ENCODE measurements at places on chromosomes 5 and 9. TPM values are rescaled to one million over a fixed set of nuclear protein-coding genes. Genes with fewer than 3 reads are reported as not detected.

- no peak for DNase-seq
Observed at GRCh38 chr5:131224387-131225201, 39.3 kb upstream of the CDC42SE2 start.

GRCh38 chr5:139022528-139022927, 147.4 kb upstream of the LRRTM2 start:
- no peak for DNase-seq

- no peak for DNase-seq
Observed at GRCh38 chr5:105789246-105789645, 1881.5 kb downstream of the EFNA5 start.

The DMGDH gene
- polyA plus RNA-seq, result 27.2 TPM

DNA sequence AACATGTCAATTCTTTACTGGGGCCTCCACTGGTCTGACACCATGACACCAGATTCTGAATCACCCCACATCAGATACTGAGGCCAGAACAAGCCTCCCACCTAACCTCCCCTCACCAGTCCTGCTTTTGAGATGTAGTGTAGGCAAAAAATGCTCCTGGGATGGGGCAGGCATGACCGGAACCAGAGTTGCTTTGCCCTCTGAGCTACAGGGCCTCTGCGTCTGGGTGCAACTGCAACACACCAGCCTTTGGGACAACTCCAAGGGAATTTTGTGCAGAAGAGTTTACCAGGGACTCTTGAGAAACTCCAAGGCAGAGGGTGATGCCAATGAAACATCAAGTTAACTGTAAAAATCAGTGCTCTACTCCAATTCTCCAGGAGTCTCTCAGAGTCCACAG, 79.4 kb downstream of the SIL1 start:
- DNase-seq, result no peak

The DDX4 gene
- polyA plus RNA-seq, result not detected

GRCh38 chr9:617445-618085, 223.9 kb upstream of the DMRT1 start:
- DNase-seq, result no peak

DNA sequence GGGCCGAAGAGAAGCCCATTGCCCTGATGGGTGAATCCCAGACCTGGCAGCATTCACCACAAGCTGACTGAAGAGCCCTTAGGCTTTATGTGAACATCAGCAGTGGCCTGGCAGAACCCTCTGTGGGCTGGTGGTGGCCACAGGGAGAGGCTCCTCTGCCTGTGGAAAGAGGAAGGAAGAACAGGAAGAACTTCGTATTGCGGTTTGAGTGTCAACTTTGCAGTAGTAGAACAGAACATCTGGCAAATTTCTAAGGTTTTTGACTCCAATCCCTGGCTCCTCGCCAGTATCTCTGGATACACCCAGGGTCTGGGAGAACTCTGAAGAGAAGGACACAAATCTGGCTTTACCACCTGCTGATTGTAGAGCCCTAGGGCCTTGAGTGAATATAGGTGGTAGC, 356.4 kb upstream of the GRAMD2B start:
- DNase-seq, result no peak

- DNase-seq, result peak; percentile 89
Observed at GRCh38 chr9:128702445-128702948, at the start of gene PKN3. Gene PKN3, plus strand, starts transcription at chr9:128702503. Its CDS starts 413 bp downstream, at chr9:128702916.

DNA sequence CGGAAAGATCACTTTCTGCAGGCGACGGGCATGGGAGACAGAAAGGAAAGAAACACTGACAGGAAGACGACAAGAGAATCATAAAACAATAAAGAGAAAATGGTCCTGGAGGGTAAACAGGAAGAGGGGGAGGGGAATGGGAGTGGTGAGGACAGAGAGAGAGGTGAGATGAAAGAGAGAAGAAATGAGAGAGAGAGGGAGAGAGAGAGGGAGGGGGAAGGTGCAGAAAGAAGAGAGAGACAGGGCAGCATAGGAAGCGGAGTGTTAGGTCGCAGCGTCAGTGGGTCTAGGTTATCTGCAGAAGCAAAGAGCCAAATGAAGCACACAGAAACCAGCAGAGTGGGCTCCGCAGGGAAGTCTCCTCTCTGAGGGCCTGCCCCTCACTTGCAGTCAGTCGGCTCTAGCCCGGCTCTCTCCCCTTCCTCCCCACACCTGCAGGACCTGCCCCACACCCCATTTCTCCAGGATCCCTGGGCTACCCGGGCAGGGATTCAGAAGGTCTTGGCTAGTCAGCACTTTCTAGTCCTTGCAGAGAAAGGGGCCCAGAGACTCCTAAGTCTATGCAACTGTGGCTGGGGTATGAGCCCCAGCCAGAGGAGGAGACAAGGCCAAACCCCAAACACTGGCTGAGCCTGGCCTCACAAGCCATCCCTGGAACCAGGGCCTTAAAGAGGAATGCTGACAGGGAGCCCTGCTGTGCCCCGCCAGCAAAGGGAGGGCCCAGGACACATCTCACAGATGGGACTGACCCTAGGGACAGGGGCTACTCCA, 29.7 kb upstream of the MEIKIN start:
- DNase-seq, result no peak

DNA sequence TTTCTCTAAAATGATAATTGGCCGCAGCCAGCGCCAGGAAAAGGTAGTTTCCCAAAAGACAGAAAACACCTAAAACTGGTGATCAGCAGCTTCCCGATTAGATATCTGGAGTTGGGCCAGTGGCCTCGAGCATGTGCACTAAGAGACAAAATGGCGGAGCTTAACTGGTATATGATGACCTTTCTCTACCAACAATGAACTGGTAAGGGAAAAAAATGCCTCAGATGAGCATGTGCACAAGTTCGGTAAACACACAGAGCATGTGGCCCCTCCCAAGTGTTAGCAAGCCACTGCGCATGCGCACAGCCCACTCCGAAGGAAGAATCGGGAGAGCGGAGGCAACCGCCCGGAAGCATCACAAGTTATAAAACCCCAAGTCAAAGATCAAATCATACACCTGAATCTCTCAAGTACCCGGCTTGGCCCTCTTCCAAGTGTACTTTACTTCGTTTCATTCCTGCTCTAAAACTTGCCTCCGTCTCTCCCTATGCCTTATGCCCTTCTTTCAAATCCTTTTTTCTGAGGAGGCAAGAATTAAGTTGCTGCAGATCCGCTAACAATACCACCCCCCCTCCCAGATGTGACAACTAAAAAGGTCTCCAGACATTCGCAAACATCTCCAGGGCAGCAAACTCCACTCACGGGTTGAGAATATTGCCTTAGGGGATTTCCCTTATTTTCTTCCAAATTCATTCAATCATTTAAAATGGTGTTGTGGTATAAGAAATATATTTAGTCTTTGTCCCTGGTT, 15.0 kb upstream of the PTBP3 start:
- peak; percentile 48 for DNase-seq

DNA sequence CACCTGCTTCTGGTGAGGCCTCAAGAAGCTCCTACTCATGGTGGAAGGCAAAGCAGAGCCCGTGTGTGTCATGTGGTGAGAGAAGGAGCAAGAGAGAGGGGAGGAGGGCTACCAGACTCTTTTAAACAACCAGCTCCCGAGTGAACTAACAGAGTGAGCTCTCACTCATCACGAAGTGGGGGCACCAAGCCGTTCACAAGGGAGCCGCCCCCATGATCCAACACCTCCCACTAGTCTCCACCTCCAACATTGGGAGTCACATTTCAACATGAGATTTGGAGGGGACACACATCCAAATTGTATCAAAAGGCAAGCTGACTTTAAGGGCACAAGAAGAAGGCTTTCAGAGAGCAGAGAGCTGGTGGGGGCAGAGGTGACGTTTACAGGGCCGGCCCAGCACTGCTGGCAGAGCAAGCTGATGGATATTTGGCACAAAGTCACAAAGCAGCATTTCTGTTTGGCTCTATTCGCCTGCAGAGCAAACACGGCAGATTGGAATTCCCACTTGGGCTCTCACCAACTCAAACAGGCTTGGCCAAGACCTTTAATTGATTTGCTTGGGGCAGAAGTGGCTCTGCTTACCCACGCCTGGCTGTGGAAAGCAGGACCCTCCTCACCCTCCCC, 20.0 kb downstream of the PITX1 start:
- DNase-seq, result no peak

DNA sequence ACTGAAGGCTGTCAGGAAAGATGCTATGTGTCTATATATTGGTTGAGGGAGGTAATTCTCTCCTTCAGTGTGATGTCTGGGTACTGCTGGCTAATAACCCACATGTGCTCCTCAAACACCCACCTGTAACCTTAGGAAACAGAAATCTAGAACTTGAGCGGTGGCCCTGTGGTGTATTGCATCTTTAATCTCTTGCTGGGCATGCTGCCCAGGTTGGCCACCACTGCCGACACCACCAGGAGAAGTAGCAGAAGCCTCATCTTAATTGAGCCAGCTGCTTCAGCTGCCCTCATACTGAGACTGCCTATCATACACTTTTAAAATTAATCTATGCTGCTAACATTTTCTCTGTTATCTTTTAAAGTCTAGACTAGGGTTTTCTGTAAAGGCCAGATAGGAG, 103.5 kb upstream of the C5orf63 start:
- no peak for DNase-seq

DNA sequence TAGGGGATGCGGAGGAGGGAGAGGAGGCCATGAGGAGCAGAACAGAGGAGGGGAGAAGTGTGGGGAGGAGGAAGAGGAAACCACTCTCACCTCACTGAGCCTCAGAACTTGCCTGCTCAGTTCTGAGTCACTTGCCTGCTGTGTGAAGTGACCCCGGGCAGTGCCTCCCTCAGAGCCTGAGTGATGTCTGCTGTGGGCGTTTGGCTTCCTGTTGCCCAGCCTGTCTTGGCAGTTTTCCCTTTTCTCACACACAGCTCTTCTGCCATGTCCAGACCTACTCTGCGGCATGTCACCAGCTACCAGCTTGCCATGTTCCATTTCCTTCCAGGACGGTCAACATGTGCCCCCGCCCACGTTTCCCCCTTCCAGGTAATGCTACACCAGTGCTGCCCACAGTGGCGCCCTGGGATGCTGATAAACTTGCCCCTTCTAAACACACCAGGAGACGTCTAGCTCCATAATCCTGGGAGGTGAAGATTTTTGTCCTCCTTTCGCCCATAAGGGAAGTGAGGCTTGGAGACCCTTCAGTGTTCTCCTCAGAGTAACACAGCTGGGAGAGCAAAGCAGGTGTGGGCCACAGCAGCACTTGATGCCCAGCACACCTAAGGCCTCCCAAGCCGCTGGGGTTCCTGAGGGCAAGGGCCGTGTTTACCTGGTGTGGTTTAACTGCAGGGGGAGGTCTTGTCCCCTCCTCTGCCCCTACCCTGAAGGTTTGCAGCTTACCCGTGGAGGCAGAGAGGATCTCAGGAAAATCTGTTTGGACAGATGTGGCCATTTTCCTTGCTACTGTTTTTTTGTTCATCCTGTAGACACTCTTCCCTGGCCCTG, 63.8 kb upstream of the RNF130 start:
- DNase-seq, result no peak

DNA sequence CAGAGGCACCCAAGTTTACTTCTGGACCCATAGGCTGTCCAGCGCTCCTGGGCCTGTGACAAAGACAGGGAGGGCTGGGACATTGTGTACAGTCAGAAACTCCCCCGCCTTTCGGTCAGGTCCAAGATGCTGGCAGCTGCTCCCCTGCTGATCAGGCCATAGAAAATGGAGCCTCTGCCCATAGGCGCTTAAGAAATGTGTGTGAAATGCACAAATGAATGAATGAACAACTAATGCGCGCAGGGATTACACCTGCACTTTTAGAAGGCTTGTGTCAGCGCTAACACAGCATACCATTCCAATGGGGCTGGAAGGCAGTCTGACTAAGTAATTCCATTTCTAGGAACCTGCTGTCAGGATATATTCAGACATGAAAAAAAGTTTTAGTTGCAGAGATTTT, 16.3 kb downstream of the PTPN3 start:
- no peak for DNase-seq

GRCh38 chr5:53041071-53041692, 52.0 kb downstream of the ITGA2 start:
- no peak for DNase-seq

DNA sequence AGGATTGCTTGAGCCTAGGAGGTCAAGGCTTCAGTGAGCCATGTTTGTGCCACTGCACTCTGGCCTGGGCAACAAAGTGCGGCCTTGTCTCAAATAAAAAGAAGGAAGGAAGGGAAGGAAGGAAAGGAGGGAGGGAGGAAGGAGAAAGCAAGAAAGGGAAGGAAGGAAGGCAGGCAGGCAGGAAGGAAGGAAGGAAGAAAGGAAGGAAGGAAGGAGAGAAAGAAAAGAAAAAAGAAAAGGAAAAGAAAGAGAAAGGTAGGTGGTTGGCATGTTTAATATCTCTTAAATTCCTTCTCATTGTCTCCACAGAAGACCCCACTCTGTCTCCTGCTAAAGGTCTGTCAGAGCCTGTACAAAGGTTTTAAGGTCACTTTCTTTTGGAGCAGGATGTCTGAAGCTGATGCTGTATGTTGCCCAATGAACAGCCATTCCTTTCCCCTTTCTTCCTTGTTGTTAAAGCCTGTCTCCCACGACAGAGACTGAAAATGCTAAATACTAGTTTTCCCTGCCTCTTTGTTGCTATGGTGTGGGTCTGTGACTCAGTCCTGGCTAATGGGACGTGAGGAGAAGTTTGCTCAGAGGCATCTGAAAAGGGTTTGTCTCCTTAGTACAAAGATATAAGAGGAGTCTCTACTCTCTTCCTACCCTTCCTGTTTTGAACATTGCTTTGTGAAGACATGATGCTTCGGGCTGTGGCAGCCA, 213.3 kb downstream of the PCSK1 start:
- no peak for DNase-seq
